Activated T-helper 2 cell treated with anti-CD3 and anti-CD28 coated beads, Interferon-gamma antibody, Interleukin-2, Interleukin-4, amounts not matched to agents 10 μg/mL and 5 μg/mL and 100 μg/mL, durations not matched to agents 14 hours and 24 hours and 36 hours (primary cell): ENCODE measurements at places on chromosomes 12 and 14. TPM values are rescaled to one million over a fixed set of nuclear protein-coding genes. Genes with fewer than 3 reads are reported as not detected.

DNA sequence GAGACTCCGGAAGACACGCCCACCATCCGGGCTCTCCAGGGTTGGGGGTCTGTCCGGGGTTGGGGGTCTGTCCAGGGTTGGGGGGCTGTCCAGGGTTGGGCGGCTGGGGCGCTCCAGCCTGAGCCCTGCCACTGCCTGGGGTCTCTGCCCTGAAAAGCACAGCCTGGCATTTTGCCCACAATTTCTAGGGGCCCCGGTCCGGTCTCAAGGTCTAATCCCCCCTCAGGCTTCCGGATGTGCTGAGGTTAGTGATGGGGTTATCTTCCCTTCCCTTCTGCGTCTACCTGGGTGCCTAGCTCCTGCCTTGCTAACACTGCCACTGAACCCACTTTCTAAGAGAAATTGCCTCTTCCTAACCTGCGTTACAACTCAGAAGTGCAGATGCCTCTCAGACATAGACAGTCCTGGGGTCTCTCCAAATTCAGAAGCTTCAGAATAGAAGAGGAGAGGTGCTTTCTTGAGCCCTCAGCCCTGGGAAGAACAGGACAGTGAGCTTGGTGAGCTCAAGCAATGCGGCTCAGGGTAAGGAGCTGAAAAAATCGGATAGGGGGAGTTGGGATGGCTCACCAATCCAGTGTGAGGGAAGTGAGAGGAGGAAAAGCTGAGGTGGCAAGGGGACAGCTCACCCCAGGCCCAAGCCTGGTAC, 5.7 kb downstream of the LHX5 start:
- no peak overlapping the region for H3K4me3 ChIP-seq
- no peak overlapping the region for H3K27ac ChIP-seq
- H3K4me1 ChIP-seq: peaks cover 12% of the 10 kb centered on the region
- DNase-seq: no peak
- no peaks in the 10 kb centered on the region for H3K36me3 ChIP-seq

- H3K4me3 ChIP-seq: no peak overlapping the region
- H3K4me1 ChIP-seq: no peaks in the 10 kb centered on the region
- H3K36me3 ChIP-seq: no peaks in the 10 kb centered on the region
- no peaks in the 10 kb centered on the region for H3K27me3 ChIP-seq
Measured at GRCh38 chr12:13635709-13636108, 345.7 kb downstream of the GRIN2B start.

DNA sequence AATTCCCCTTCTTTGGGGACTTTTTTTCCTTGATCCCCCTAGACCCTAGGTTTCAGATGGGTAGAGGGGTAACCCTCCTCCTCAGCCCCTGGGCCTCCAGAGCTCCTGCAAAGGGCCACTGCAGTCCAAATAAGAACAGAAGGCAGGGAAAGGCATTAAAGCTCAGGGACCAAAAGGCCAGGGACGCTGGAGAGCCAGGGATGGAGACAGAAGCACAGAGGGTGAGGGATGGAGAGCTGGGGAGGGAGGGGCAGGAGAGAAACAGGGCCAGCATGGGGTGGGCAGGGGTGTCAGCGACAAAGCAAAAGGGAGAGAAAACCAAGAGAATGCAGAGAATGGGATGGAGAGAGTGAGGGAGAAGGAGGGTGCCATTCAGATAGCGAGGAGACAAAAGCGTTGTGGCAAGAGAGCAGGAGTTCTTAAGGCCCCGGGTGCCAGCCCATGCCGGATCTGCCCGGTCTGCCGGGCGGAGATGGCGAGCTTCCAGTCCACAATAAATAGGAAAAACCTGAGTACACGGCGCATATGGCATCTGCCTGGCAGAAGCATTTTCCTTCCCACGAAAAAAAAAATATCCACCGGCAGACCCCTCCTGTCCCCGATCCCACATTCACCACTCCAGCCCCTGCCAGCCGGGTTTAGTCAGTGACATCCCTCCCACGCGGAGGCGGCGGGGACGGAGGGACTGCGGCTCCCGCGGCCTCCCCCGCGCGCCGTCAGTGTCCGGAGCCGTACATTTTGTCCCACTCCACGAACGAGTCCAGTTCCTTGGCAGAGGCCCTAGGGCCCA, 28.6 kb downstream of the FIGNL2 start:
- H3K4me3 ChIP-seq: peak overlapping the region; percentile 65
- DNase-seq: no peak
- no peaks in the 10 kb centered on the region for H3K36me3 ChIP-seq
- H3K27me3 ChIP-seq: peaks cover 46% of the 10 kb centered on the region
- H3K27ac ChIP-seq: no peak overlapping the region

GRCh38 chr14:96261053-96261452, 5.0 kb downstream of the BDKRB1 start:
- H3K27me3 ChIP-seq: peaks cover 6% of the 10 kb centered on the region
- no peak overlapping the region for H3K4me3 ChIP-seq
- DNase-seq: no peak

GRCh38 chr14:90720832-90721231, 95.4 kb downstream of the TTC7B start:
- H3K36me3 ChIP-seq: no peaks in the 10 kb centered on the region
- no peak overlapping the region for H3K4me3 ChIP-seq
- no peaks in the 10 kb centered on the region for H3K27me3 ChIP-seq

DNA sequence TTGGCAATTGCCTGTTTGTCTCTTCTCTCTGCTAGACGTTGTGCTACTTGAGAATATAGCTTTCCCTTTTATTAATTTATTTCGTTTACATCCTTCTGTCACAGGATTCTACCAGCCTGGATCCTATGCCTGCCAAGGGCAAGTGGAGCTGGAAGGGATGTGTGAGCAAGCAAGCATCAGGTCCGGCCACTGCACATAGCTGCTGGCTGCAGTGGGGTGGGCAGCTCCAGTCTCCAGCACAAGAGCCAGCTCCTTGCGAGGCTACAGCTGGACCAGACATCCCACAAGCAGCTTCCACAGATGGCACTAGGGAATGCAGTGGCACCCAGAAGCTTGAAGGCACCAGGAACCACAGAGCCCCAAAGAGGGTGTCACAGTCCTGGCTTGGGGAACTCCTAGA, 225.0 kb downstream of the KCNC2 start:
- no peak overlapping the region for H3K27ac ChIP-seq
- no peak overlapping the region for H3K4me3 ChIP-seq
- no peaks in the 10 kb centered on the region for H3K36me3 ChIP-seq

GRCh38 chr14:102352213-102352612, 10.5 kb downstream of the CINP start:
- no peak for DNase-seq
- peaks cover 59% of the 10 kb centered on the region for H3K36me3 ChIP-seq
- H3K4me1 ChIP-seq: no peaks in the 10 kb centered on the region
- no peak overlapping the region for H3K27ac ChIP-seq
- H3K4me3 ChIP-seq: no peak overlapping the region

DNA sequence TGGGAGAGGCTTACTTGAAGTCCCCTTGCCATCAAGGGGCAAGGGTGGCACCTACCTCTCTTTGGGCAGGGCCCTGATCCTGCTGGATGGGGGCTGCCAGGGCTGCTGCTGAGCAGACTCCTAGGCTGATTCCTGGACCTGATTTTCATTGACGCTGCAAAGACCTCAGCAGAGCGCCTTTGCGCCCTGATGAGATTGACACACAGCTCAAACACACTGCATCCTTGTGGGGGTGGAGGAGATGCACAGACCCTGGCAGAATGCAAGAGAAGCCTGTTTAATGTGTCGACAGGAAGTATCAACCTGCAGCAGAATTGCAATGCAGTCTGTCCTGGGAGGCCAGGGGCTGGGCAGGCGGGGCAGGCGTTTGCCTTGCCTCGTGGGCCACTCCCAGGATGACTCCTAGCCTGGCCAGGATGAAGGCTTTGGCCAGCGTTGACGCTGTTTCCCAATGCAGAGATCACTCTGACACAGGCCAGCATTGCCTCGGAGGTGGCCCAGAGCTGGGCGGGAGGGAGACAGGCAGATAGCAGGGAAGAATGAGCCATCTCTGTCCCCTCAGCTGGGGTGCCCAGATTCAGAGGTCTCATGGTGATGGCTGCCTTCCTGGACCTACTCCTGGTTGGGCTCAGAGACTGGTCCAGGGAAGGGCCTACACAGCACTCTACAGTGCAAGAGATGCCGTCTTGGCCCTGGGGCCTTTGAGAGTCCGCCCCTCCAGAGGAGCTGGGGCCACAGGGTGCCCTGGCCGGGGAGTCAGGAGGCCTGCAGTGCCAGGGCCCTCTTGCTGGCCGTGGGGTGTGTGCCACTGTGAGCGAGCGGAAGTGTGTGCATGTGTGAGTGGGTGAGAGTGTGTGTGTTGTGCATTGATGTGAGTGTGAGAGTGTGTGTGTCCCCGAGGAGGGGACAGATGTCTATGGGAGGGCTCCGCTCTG, 108.3 kb downstream of the KIF26A start:
- H3K4me3 ChIP-seq: no peak overlapping the region
- H3K27me3 ChIP-seq: no peaks in the 10 kb centered on the region
- no peak for DNase-seq
- H3K36me3 ChIP-seq: no peaks in the 10 kb centered on the region
- no peaks in the 10 kb centered on the region for H3K4me1 ChIP-seq

DNA sequence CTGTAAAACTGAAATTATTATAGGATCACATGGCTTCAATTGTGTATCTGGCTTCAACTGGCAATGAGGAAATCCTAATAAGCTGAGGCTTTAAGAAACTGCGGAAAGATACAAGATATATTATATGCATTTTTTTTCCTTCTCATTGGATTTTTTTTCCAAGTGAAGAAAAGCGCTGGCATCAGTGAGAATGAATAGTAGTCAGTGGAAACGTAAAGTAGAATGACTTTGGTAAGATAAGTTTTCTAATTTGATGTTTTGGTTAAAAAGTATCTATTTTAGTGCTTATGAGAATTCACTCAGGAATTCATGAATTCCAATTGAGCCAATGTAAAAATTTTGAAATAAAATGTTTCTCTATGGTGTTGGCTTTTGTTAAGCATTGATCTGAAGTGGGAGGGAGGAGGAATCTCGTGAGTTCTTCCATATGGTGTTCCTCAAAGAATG, 173.5 kb upstream of the FRMD6 start:
- no peak overlapping the region for H3K4me3 ChIP-seq
- no peaks in the 10 kb centered on the region for H3K27me3 ChIP-seq
- H3K27ac ChIP-seq: no peak overlapping the region
- DNase-seq: no peak

GRCh38 chr14:101790232-101790631, 28.7 kb downstream of the PPP2R5C start:
- H3K36me3 ChIP-seq: peaks cover 12% of the 10 kb centered on the region
- H3K27me3 ChIP-seq: no peaks in the 10 kb centered on the region
- H3K4me3 ChIP-seq: no peak overlapping the region
- H3K4me1 ChIP-seq: peaks cover 19% of the 10 kb centered on the region
- no peak overlapping the region for H3K27ac ChIP-seq
- no peak for DNase-seq

GRCh38 chr12:41514907-41515306, 326.8 kb downstream of the PDZRN4 start:
- H3K4me1 ChIP-seq: no peaks in the 10 kb centered on the region
- no peaks in the 10 kb centered on the region for H3K36me3 ChIP-seq
- no peak overlapping the region for H3K4me3 ChIP-seq
- no peak overlapping the region for H3K27ac ChIP-seq

DNA sequence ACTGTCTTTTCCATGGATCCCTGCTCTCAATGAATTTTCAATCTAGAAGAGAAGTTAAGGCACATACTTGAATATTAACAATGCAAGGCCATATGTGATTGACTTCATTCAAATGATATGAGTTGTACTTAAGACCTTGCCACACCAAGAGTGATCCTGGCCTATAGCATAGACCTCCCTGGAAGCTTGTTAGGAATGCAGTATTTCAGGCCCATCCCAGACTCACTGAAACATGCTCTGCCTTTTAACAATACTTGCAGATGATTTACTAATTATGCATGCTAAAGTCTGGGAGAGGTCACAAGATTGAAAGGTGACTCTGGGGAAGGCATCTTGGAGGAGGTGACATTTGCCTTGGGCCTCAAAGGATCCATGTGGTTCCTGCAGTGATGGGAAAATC, 43.2 kb downstream of the RFX4 start:
- no peak for DNase-seq
- H3K27ac ChIP-seq: no peak overlapping the region
- no peaks in the 10 kb centered on the region for H3K36me3 ChIP-seq
- H3K27me3 ChIP-seq: no peaks in the 10 kb centered on the region
- no peaks in the 10 kb centered on the region for H3K4me1 ChIP-seq

DNA sequence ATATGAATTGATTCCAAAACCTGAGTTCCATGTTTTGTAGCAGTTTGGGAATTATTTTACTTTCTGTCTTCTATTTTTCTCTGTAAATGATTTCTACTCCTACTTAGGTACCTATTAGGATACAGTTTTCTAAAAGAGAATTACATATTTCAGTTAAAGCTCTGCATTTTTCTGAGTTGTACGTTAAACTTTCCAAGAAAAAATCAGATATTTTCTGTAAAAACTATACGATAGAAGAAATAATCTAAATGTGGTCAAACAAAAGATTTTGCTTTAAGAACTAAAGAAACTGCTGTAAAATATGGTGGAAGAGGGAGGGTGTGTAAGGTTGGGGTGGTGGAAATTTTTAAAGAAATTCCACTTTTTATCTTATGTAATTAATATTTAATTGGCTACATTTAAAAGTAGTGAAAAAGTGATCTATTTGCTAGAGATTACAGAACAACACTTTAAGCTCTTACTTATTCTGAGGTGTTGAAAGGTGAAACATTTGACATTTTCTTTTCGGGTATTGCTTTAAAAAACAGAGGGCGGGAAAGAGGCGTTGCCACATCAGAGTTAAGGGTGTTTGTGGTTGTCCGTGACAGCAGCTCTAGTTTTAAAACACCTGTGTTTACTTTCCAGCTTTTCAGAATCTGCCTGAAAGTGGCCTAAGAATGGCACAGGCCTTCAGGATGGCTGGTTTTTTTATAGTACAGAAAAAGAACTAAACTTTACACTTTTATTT, 187.3 kb downstream of the MIPOL1 start:
- no peaks in the 10 kb centered on the region for H3K36me3 ChIP-seq
- H3K27ac ChIP-seq: no peak overlapping the region
- no peak overlapping the region for H3K4me3 ChIP-seq
- no peak for DNase-seq
- no peaks in the 10 kb centered on the region for H3K27me3 ChIP-seq
- H3K4me1 ChIP-seq: no peaks in the 10 kb centered on the region

- H3K4me3 ChIP-seq: no peak overlapping the region
- H3K27me3 ChIP-seq: no peaks in the 10 kb centered on the region
- no peak for DNase-seq
- no peak overlapping the region for H3K27ac ChIP-seq
Measured at GRCh38 chr12:125099409-125099782, 34.2 kb downstream of the AACS start.

DNA sequence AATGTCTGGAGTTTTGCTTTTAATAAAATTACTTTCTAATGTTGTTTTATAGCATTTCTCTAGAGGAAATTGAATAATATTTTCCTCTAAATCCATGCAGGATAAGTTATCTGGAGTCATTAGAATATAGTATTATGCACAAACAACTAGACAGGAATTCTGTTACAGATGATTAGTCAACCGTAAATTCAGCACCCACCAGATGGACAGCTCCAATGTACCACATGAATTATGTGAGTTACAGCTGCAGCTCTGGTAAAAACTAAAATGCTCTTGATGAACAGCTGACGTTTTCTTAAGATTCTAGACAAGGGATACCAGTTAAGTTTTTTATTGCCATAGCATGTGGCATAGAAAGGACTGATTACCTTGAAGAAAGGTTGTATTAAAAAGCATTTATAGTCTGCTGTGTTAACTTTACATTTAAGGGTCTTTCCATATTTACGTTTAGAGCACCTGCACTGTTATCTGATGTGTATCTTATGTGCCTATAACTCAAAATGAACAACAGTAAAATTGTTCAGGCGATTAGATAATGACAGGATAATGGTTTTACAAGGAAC, 321.4 kb upstream of the LRFN5 start:
- H3K27me3 ChIP-seq: no peaks in the 10 kb centered on the region
- no peak for DNase-seq
- no peak overlapping the region for H3K4me3 ChIP-seq

TAS2R19 gene
- total RNA-seq: 3.1 and 3.6 TPM in 2 replicates

CLEC4D gene
- not detected in 2 replicates for total RNA-seq

DPPA3 gene
- not detected in 2 replicates for total RNA-seq

OAS2 gene
- total RNA-seq: 86.4 and 88.3 TPM in 2 replicates

MIP gene
- total RNA-seq: not detected in 2 replicates

HOXC4 gene
- 0.14 and 0.21 TPM in 2 replicates for total RNA-seq

ALDH2 gene
- 0.11 and 0.34 TPM in 2 replicates for total RNA-seq
